Fibroblast of skin of right quadriceps (primary cell): ENCODE measurements at places on chromosomes 12 and 14.
A peak's percentile ranks its signal among the peaks of the same experiment; 100 is the strongest.

DNA sequence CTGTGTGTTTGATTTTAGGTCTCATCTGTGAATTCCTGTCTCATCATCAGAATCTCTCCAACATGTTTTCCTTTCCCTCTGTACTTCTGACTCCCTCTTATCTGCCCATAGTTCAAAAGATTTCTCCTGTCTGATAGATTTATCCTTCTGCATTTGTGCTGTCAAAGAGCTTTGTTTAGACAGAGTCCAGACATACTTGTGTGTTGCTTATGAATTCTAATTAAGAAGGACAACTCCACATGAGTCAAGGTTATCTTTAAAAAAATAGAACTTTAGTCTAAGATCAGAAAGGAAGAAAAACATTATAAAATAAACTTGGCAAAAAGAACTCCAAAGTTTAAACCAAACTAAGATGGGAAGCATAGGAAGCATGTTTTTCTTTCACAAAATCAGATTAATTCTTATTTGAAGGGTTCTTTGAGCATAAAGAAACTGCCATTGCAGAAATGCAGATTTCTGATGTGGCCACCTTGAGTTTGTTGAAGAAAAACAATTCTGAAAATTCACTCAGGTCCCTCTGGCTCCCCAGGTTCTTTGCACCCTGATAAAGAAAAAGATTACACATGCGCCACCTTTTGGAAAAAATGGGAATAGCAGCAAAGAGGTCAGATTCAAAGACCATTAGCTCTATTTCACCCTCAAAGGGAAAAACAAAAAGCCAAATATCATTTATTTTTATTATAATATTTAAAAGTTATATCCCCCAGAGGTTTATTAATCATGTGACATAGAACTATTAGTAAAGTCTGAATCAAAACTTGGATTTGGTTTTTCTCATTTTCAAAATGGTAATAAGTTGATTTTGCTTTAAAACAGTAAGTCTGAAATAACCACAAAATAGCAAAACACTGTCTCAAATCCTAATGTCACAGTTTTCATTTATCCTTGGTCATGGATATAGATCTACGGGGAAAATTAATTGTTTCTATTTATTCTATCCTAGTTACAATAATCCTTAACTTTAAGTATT, 143.7 kb upstream of the DCN start:
- peak; percentile 74 for DNase-seq

GRCh38 chr14:101058571-101058970, 155.0 kb upstream of the RTL1 start:
- peak; percentile 39 for DNase-seq

DNA sequence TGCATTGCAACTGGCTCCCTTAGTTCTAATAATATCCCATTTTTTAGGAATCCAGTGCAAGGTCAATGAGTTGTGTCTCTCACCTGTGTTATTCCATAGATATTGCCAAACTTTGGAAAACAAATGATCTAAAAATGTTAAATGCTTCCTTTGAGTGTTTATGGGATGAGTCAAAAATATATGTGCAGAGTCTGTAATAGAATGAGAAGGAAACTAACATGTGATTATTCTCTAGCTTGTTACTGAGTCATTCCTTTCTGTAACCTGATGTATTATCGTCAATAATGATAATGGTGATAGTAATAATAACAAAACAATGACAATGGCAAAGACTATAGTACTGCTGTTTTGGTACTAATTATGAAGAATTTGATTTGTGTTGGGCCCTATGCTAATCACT, 11.5 kb downstream of the ACSS3 start:
- no peak for DNase-seq

DNA sequence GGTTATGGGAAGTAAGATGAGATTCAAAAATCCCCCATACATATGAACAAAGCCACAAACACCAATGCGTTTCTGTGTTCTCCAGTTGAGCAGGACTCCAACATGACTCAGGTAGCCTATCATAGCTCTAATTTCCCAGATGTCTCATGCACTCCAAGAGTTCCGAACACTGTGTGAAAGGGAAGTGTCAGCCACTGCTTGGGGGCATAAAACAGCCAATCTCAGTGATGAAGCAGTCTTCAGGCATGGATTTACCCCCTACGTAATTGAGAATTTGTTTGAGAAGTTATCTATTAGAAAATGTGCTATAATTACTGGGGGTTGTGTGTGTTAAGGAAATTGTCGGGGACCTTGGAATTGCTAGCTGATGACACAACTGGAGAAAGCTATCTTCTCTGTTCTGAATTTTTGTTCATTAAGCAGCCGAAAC, 153.9 kb upstream of the AVPR1A start:
- DNase-seq = peak; percentile 71

DNA sequence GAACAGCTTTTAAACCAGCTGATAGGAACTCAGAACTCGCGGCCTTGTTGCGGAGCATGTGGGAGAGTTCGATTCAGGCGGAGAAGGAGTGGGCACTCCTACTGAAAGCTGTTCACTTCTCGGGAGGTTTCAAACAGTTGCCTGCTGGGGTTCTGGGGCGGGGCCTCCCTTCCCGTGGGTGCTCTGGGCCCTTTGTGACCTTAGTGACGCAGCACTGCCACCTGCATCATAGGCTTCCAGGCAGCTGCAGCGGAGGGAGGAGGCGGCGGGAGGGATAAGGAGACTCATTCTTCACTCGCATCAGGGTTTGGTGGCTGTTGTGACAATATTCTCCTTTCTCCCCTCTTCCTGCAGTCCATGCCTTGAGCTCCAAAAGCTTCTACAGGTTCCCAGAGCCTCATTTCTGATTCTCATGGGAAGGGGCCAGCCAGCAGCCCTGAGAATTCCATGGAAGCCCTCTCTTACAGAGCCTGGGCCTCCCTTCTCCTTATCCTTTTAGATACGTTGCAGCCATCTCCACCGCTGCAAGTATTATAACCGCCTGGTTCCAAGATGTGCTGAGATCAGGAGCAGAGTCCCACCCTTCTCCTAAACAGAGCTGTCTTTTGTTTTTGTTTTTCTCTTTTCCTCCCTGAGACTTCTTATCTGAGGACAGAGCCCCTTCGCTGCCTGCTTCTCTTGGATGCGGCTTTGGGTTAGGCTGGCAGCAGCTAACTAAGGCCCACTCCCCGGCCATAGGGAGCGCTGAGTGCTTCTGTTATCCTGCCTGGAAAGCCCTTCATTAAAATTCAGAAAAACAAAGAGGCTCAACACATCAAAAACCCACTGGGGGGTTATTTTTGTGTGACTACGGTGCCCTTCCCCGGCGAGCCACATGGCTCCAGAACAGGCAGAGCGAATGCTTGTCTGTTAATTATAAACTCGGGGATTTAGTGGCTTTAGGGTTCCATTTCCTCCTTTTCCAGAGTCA, 67.6 kb upstream of the GPATCH2L start:
- no peak for DNase-seq

DNA sequence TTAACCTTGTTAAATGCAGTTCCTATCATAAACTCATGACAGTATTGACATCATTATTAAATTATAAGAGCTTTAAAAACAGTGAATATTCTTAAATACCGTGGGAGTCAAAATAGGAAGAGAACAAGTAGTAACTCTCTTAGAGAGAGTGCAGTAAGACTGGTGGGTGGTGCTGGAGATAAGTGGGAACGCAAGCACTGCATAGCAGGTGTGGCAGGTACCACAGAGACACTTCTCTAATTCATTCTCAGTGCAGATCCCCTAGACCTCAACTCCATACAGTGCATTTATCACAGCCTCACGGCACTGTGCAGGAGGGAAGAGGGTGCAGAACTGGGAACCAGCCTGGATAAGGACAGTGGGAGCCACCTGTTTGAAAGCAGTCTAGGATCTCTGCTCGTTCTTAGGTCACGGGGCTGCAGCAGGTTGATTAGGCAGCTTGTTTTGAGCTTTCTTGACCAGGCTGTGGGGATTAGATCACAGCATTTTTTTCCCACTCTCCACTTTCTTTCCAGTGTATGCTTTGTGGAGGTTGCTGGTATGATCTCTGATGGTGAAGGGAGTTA, 165.6 kb downstream of the PRKCH start:
- DNase-seq = no peak

- no peak for DNase-seq
These were observed 22.9 kb upstream of the NR1H4 start for GRCh38 chr12:100450735-100451134.

DNA sequence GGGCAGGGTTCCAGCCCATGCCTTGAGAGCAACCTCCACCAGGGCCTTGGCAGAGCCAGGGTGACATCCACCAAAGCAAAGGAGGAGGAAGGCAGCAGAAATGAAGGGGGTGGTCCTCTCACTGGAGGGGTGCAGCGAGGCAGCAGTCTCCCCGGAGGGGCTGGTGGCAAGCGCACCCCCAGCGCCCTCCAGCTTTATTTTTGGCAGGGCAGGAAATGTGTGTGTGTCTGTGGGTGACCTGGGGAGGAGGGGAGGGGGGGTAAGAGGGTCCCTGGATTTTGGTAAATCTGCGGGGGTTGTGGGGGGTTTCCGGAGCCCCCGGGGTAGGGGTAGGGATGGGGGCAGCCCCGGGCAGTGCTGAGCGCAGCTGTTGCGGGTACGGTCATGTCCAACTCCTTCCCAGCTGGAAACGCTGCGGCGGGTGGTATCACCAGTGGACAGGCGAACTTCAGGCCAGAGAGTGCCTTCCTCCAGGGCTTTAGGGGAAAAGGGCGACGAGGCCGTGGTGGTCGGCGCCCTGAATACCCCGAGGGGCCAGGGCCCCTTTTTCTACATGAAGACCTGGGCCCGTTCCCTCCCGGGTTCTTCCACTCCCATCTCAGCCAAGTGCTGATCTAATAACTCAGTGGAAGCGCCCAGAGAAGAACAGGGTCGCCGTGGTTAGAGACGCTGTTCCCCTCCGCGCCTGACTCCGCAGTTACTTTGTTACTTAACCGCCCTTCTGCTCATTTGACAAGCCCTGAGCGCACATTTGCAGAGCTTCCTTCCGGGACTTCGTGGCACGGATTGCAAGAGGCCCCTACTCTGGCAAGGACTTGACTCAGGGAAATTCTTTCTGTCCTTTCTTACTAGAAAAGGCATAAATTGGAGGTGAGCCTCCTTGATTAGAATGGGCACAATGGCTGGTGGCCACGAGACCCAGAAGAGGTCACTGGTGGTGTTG, 55.2 kb downstream of the FOS start:
- no peak for DNase-seq

DNA sequence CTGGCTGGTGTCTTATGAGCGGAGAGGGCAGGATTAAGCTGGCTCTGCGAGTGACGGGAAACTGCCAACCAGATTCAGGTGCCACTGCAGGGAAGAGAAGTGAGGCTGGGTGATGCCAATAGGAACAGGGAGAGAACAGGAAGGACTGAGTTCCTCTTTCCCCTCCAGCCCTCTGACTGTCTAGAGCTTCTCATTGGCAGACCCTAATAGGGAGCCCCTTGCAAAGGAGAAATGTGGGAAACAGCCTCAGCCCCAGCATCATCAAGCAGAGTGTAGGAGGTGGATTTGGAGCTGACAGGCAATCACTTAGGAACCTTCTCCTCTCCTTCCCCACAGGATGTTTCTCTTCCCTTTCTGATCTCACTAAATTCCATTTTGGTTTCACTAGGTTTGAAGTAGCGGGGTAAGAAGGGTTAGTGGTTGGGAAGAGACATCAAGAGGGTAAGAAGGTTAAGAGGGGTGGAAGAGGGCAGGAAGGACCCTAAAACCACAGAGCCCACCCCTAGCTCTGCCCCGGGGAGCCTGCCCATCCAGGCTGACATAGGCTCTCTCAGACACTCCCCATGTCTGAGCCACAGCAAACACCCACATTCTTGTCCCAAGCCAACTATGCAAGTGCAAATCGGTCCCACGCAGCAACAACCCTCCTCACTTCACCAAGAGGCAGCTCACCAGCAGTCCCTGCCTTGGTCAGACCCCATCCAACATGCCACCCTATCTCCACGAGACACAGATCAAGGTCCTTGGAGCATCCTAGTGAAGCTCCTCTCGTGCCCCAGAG, 111.1 kb downstream of the STAB2 start:
- DNase-seq = no peak

- DNase-seq = no peak
These were observed 136.5 kb upstream of the MYL2 start for GRCh38 chr12:111056618-111057521.

GRCh38 chr12:76451528-76451927, 103.3 kb upstream of the BBS10 start:
- DNase-seq = no peak

- DNase-seq = no peak
These were observed 22.9 kb downstream of the ZNF268 start for GRCh38 chr12:133204264-133204603.
